ENCODE measurements at places on chromosomes 13 and 19.

- DNase-seq: no peak
Observed at GRCh38 chr13:24071423-24072075, 89.0 kb upstream of the SPATA13 start.

GRCh38 chr13:77222000-77222690 lies 104.7 kb downstream of the MYCBP2 start:
- DNase-seq: no peak

DNA sequence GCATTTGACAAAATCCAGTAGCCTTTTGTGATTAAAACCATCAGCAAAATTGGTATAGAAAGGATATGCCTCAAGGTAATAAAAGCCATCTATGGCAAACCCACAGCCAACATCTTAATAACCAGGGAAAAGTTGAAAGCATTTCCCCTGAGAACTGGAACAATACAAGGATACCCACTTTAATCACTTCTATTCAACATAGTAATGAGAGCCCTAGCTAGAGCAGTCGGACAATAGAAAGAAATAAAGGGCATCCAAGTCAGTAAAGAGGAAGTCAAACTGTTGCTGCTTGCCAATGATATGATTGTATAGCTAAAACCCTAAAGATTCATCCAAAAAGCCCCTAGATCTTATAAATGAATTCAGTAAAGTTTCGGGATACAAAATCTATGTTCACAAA lies 1510.3 kb downstream of the PCDH9 start:
- DNase-seq: no peak

DNA sequence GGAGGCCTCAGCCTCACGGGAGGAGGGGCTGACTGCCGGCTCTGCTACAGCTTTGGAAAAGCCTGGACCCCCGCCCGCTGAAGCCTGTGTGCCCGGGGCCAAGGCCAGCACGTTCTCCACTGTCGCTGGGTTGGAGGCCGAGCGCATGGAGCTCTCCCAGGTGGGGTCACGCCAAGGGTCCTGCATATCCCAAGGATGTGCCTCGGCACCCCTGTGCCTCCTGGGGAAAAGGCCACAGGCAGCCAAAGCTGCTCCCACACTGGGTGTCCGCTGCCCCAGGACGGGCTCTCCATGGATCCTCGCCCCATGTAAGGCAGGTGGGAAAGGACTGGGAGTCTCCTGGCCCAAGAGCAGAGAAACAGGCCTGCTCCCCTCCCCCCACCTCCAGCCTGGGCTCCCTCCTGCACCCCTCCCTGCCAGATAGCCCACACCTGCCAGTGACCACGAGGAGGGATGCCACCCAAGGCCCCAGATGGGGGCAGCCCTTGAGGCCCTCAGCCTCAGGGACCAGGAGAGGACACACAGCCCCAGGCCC lies 64.0 kb downstream of the MLLT1 start:
- no peak for DNase-seq

- no peak for DNase-seq
Observed at GRCh38 chr19:41334793-41335192, 18.9 kb downstream of the TGFB1 start.

- DNase-seq: no peak
Observed at GRCh38 chr13:71770710-71771109, 96.3 kb downstream of the DACH1 start.

GRCh38 chr13:59641261-59641660 lies 522.5 kb downstream of the DIAPH3 start:
- no peak for DNase-seq
